ENCODE measurements at places on chromosomes 6 and 20.

- peak; percentile 57 for DNase-seq
These were observed 5.0 kb upstream of the RTF2 start for GRCh38 chr20:56463428-56463827.

DNA sequence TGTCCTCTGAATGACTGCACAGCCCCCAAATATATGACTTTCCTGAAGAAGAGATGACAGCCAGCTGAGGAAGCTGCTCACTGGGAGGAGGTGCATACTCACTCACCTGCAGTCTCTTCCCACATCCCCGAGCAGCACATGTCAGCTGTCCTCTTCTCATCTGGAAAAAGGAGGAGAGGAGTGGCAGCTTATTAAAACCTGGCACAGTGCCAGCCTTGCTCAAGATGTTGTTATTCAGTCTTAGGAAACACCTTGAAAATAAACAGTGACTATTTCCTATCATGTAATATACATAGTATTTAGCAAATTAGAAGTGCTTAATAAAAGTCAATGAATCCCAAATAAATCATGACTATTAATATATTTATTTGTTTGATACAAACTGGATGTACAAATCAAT, 232.9 kb downstream of the EPM2A start:
- no peak for DNase-seq

- DNase-seq = no peak
These were observed 51.1 kb downstream of the NFATC2 start for GRCh38 chr20:51491393-51491792.

DNA sequence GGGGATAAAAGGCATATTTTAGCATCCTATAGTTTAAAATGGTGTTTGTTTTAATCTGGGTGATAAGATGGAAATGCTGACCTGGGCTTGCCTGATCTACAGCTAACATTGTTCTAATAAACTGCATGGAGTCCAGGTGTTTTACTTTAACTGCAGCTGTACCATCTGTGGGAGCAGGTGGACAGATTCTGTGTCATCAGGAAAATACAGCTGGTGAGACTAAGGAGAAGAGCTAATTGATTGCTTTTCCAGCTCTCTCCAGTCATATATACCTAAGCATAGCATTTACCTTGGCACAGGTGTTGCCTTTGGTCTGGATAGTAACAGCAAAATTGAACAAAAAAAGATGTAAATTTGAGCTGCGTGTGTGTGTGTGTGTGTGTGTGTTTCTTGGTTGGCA, 31.6 kb downstream of the CBFA2T2 start:
- no peak for DNase-seq

- no peak for DNase-seq
These were observed 171.6 kb upstream of the CITED2 start for GRCh38 chr6:139546106-139546472.

DNA sequence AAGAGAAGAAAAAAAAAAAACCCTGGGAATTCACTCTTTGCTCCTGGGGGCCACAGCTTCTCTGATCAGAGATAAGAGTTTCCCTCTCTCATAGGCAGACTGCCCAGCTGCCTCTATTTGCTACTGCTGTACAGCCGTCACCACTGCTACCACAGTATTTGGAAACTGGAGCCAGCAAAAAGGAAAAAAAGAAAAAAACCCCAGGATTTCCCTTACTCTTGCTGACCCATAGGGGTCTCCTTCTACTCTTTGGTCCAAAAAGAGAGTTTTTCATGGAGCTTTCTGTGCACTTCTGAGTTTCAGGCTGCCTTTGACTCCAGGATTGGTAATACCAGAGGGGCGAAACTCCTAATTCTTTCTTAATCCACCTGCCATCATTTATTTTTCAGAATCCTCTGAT, 89.7 kb downstream of the MDGA1 start:
- DNase-seq = no peak

GRCh38 chr20:17141568-17141967, 85.3 kb upstream of the PCSK2 start:
- DNase-seq = no peak

- DNase-seq = no peak
These were observed 151.1 kb downstream of the TMEM242 start for GRCh38 chr6:157172231-157172701.

DNA sequence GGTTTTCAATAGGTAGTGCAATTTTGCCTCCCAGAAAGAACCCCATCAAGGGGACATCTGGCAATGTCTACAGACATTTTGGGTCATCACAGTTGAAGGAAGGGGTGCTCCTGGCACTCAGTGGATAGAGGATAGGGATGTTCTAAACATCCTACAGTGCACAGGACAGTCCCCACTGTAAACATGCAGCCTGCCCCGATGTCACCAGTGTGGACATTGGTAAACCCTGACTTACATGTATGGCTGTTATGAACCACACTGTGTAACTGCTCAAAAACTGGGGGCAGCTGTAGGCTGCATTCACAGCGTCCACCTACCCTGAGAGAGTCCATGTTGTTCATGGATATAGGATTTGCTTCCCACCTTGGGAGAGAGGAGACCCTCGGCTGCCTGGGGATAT, 79.3 kb upstream of the FOXQ1 start:
- no peak for DNase-seq

DNA sequence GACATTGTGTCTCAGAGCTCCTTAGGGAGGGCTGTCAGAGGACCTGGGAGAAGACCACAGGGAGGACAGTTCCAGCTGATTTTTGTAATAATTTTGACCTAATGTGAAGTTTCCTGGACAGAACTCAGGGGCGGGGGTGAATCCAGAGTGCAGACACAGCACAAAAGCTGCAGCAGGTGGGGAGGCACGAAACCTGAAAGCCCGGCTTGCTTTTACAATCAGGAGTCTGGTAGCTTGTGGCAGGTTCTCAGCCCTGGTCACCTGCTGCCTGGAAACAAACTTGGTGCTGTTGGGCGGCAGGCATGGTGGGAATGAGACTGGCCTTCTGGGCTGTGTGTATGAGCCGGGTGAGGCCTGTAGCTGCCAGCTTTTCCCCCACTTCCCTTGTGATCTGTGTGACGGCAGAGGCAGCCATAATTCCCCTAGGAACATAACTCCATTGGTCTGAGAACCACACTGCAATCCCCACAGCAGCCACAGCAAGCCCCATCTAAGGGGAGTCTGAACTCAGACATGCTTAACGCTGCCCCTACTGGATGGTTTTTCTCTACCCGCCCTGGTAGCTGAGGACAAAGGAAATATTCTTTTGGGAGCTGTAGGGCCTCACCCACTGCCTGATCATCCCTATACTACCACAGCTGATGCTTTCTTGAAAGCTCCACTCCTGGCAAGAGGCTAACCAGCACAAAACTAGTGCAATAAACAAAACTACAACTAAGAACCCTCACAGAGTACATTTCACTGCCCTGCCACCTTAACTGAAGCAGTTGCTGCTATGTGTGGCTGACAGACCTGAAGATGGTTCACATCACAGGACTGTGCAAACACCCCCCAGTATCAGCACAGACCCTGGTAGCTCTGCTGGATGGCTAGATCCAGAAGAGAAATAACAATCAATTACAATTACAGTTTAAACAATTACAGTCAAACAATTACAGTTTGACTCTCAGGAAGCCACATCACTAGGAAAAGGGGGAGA, 1055.1 kb upstream of the GJE1 start:
- DNase-seq = no peak

- DNase-seq = no peak
These were observed 140.1 kb upstream of the BTBD3 start for GRCh38 chr20:11777387-11778205.

GRCh38 chr20:48406912-48407340, 420.9 kb downstream of the PREX1 start:
- DNase-seq = no peak

GRCh38 chr20:14958626-14959025, 621.2 kb upstream of the FLRT3 start:
- DNase-seq = no peak

GRCh38 chr20:48047447-48047846, 262.2 kb upstream of the SULF2 start:
- no peak for DNase-seq

GRCh38 chr20:60056407-60057122, 98.3 kb downstream of the CDH26 start:
- peak; percentile 34 for DNase-seq

DNA sequence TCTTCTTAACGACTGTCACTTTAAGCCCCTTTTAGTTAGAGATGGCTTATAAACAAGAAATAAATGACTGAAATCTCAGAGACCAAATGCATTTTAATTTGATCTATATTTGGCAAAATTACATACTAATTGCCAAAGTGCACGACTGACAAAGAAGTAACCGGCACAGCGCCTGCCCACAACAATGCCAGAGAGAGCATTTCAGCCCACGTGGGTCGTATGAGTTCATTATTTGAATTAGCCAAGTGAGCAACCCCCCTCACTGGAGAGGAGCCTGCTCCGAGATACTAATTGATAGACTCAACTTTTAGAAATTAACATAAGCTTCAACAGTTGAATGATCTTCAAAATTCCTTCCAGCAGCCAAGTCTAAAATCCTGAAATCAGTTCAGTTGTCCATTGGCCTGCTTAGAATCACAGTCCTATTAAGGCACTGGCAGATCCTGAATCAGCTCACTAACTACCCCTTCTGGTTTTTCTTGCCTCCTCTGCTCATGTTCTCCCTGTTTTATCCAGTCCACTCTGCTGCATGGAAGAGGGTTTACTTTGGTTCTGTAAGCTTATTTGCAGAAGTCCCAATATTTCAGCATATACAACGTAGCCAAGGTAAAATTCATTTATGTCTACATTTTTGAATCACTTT, 519.1 kb upstream of the AGPAT4 start:
- DNase-seq = no peak

GRCh38 chr20:61290721-61291120, 38.7 kb downstream of the CDH4 start:
- DNase-seq = no peak

GRCh38 chr6:44010411-44011349, 116.6 kb downstream of the MRPL14 start:
- no peak for DNase-seq

GRCh38 chr20:44776980-44777379, 31.3 kb downstream of the KCNK15 start:
- DNase-seq = no peak

- DNase-seq = no peak
These were observed 91.7 kb upstream of the AKAP12 start for GRCh38 chr6:151148111-151148510.

- peak; percentile 86 for DNase-seq
These were observed 1.8 kb upstream of the KCNQ5 start for GRCh38 chr6:72619883-72620696.

DNA sequence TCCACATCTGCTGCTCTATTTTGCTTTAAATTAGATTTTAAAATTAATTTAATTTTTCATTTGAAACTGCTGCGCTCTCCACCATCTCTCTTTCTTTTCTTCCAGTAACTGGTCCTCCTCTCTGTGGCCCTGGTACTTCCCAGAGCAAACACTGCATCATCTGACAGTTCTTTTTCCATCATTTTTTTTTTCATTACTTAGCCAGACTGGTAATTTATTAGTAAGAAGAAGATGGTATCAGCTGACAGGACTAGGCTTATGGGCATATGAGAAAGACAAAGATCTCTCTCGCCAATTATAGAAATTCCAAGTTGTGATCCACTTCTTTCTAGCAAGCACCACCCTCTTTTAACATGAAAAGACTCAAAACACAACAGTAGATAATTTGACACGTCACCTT, 73.7 kb upstream of the FAM184A start:
- no peak for DNase-seq

DNA sequence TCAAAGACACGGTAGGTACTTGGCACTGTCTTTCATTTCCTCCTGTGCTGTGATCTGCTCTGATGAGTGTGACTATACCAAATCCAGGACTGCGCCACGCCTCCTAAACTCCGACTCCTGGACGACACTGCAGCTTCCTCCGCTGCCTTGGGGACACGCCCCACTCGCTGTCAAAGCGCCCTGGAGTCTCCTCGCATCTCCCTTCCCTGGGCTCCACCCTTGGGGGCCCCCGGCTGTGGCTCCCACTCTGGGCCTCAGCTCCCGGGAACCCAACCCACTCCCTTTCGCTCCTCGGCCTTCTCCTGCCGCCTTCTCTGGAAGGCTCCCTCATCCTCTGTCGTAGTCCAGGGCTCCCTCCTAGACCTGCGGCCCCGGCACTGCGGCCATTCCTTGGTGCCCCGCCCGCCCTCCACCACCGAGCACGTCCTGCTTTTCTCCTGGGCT, 61.2 kb downstream of the RSPH3 start:
- DNase-seq = no peak

DNA sequence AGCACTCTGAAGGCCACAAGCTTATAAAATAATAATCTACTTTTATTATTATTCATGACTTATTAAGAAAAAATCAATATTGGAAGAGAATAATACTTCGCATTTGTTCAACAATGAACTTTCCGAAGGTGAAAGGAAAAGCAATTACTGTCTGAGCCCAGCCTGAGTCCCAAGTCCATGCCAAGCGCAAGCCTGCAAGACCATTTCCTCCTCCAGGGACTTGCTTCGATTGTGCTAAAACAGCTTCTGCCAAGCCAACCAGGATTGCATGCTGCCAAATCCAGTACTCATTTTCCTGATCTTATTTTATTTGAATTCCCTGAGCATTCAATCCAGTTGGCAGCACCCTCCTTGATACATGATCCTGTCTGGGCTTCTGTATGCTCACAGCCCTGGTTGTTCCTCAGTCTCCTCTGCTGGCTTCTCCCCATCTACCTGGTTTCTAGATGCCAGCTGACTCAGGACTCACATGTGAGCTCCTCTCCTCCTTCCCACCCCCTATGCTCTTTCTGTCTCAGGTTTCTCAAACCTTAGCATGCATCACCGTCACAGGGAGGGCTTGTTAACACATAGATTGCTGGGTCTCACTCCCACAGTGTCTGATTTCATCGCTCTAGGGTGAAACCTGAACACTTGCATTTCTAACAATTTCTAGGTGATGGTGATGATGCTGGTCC, 55.9 kb upstream of the PSMF1 start:
- no peak for DNase-seq

DNA sequence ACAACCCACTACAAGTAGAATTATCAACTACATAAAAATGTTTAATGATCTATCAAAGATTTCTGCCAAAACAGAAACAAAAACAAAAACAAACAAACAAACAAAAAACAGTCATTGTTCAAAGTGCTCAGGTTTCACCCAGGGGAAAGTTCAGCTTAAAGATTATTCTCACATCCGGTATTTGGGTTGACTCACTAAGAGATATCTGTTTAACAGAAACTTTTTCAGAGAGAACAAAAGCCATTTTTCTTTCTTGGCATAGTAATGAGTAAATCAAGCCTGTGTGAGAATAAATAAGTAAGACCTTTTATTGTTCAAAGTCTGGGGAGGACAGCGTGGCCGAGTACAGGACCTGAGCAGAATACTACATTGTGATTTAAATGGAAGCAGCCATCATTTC, 143.6 kb downstream of the RCAN2 start:
- no peak for DNase-seq

GRCh38 chr20:61234224-61234890, 17.7 kb upstream of the CDH4 start:
- DNase-seq = no peak

DNA sequence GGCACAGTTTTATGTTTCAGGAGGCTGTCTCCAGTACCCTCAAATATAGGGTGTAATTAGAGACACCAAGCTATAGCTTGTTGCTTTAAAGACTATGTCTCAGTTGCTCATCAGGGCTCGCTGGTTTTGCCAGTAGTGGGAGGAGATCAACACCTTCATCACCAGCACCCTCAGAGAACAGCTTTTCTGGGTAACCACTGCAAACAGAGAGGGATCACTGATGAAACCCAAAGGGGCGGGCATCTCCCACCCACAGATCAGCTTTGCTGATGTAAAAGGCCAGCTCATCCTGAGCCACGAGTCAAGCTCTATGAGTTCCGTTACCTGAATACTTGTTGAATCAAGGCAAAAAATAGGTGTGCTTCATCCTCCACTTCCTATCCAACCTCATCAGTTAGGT, 187.7 kb downstream of the AIG1 start:
- DNase-seq = no peak
